ENCODE measurements at places on chromosomes 16 and 17.
A peak's percentile ranks its signal among the peaks of the same experiment; 100 is the strongest.

GRCh38 chr17:82566129-82566960 is 46.8 kb downstream of the FOXK2 start:
- DNase-seq: no peak

GRCh38 chr16:66020046-66020445 is 346.4 kb upstream of the CDH5 start:
- no peak for DNase-seq

- peak; percentile 66 for DNase-seq
Measured at GRCh38 chr16:4801962-4802658, at the start of gene ROGDI. TSS of gene ROGDI (minus strand) at chr16:4802633. CDS start at chr16:4802571, 62 bp downstream.

GRCh38 chr17:68613739-68614298 is 12.7 kb upstream of the FAM20A start:
- DNase-seq: peak; percentile 61

DNA sequence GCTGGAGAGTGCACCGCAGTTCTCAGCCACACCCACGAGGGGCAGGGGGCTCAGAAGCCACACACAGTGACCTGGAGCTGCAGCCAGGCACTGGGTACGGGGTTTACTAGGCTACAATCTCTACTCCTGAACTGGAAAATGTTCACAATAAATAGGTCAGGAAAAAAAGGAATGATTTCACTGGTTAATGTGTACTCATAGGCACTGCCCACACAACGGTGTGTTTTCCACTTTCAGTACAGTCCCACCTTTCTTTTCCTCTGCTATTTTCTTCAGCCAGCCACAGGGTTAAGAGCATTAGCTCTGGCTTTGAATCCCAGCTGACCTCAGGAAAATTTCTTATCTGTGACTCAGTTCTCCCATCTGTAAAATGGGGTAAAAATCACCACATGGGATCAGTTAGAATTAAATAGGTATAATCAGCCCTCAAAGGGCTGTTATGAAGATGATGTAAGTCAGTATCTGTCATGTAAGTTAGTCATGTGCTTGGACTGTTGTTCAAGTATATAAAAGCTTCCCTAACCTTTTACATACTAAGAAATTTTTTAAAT is 35.7 kb downstream of the ZCCHC14 start:
- DNase-seq: no peak

DNA sequence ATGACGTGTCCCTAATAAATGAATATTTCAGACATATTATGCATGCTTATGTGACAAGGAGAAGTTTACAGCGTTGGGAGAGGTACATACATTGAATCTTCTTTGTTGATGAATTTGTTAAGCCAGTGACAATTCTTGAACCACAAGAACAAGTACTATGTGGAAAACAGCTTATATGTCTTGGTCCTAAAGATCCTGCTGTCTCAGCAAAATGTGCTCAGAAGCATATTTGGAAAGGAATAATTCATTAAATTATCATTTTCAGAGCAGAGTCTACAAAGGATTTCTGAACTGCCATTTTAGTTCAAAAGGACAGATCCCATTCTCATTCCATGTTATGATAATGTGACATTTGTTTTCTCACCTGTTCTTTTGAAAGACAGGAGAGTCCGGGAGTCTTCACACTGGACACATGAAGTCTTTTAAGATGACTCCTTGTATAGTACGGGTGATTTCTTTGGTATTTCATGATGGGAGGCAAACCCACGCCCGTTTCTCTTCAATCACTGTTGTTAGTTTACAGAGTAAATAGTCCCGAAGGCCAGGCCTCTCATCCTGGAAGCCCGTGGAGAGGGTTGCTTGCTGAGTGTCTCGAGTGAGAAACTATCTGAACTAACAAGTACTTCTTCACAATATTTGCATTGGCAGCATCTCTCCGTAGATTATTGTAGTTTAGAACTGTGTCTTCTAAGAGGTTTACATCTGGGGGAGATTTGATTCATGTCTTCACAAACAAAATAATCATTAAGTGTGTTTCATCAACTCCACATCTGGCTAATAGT is 26.7 kb downstream of the VPS35L start:
- DNase-seq: no peak

GRCh38 chr17:11736613-11737312 is 138.5 kb downstream of the DNAH9 start:
- DNase-seq: no peak

GRCh38 chr16:57972306-57972705 is 1.4 kb upstream of the CNGB1 start:
- DNase-seq: peak; percentile 38
